ENCODE measurements at places on chromosomes 16 and 17.

GRCh38 chr16:89395150-89396142 lies 94.9 kb downstream of the ANKRD11 start:
- no peak for DNase-seq

DNA sequence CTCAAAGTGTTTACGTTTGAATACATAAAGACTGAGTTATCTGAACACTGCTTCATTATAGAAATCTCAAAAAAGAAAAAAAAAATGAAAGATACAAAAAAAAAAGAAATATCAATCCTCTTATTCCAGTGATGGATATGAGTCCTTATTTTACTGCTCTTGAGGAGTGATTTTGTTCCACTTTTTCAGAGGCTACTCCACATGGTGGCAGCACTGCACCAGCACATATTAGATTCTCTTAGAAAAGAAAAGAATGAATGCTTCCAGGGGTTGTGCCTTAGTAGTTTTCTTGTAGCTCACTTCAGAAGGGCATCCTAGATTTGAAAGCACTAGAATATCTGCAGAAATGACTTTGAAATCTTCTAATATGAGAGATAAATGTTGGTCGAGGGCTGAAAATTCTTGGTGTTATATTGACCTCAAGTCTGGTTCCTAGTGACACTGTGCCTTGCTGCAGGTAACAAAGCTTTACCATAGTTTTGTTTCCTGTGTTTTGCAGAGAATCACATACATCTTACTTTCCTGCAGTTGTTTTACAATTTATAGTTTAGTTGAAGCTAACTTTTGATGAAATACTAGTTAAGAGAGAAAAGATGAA lies 25.9 kb downstream of the AP2B1 start:
- DNase-seq = no peak

GRCh38 chr16:24348545-24349290 lies 92.6 kb downstream of the CACNG3 start:
- DNase-seq = no peak

DNA sequence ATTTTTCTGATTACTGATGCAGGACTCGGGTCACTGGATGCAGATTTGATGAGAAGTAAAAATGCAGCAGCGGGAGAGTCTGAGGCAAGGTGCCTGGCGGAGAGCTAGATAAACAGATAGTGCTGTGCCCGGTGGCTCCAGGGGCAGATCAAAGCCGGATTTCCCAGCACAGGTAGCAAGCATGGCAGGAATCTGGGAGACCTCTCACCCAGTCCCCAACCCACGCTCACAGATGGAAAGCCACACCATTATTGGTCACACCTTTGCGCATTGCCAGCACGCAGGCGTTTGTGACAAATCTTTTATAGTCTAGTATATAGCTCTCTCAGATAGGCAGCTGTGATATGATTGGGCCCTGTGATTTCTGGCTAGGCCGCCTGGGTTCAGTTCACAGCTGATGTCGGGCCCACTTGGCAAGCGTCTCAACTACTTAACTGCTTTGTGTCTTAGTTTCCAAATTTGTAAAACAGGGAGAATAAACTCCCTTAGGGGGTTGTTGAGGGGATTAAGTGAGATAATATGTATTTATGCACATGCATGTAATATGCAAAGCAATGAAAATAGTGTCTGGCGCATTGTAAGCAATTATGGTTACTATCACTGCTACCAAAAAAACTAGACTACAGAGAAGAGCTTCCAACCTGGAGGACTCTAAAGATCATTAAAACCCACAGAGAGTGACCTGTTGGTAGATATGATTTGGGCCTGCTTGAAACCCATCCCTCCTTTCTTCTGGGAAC lies 42.0 kb upstream of the NFAT5 start:
- no peak for DNase-seq

DNA sequence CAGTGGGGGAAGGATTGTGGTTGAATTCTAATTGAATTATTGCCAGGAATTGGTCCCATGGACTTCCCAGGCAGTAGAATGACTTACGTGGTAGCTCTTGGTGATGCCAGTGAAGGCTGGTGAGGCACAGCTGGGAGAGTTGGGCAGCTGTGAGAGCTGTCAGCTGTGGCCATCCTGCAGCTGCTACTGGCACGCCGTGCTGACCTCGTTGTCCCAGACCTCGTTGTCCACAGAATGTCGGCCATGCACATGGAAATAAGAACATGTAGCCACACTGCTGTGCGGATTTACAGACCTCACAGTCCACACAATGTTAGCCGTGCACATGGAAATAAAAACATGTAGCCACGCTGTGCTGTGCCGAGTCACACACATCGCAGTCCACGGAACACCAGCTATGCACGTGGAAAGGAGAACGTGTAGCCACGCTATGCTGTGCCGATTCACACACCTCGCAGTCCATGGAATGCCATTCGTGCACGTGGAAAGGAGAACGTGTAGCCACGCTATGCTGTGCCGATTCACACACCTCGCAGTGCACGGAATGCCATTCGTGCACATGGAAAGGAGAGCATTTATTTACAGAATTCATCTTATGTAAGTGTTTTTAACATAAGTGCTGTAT lies 59.2 kb downstream of the BANP start:
- no peak for DNase-seq

- peak; percentile 85 for DNase-seq
Observed at GRCh38 chr17:7573324-7574080, 5.9 kb upstream of the CD68 start.

- DNase-seq = no peak
Observed at GRCh38 chr17:42804918-42805367, 6.3 kb downstream of the CNTD1 start.

GRCh38 chr16:86142801-86143236 lies 243.9 kb downstream of the IRF8 start:
- DNase-seq = no peak

GRCh38 chr16:75202069-75202590 lies 4.8 kb downstream of the CTRB2 start:
- DNase-seq = no peak

DNA sequence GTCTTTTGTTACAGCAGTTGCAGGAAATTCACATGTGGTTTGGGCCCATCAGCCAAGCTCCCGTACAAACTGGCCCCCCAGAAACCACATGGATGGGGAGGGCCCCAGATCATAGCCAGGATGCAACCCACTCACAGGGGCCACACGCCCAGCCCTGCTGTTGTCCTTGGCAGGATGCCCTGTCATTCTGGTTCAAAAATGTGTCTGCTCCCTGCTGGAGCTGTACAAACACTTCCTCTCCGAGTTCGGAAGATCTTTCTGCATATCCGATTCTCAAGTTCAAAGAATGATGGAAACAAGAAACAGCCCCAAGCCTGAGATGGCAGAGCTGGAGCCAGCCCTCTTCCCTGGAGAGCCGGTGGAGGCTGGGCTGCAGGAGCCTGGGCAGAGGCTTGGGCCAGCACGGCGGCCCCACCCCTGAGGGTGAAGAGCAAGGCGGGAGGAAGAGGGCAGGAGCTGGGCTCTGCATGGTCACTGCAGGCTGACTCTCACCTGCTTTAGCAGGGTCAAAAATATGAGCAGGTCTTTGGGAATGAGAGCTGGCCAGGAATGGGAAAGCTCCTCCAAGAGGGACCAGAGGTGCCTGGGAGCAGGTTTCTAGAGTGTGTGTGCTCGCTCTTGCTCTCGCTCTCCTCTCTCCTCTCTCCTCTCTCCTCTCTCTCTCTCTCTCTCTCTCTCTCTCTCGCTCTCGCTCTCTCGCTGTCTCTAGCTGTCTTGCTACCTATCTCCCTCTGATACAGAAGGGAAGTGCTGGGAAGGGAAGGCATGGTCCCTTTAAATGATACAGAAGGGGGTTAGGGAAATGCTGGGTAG lies 34.7 kb upstream of the ENPP7 start:
- no peak for DNase-seq

DNA sequence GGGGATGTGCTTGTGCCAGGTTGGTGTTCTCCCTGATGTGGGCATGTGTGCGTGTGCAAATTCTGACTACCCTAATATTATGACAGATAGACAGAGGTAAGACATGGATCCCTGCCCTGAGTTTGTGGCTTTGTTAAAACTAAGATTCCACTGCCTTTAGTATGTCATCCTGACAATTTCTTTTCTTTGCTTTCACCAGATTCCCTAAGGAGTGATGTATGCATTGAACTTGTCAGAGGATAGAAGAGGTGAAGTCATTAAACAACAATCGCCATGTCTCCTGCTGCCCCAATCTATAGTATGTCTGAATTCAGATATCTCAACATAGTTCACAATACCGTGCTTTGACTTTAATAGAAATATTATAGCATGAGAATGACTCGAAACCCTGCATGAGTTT lies 137.1 kb upstream of the ELAC2 start:
- DNase-seq = no peak

DNA sequence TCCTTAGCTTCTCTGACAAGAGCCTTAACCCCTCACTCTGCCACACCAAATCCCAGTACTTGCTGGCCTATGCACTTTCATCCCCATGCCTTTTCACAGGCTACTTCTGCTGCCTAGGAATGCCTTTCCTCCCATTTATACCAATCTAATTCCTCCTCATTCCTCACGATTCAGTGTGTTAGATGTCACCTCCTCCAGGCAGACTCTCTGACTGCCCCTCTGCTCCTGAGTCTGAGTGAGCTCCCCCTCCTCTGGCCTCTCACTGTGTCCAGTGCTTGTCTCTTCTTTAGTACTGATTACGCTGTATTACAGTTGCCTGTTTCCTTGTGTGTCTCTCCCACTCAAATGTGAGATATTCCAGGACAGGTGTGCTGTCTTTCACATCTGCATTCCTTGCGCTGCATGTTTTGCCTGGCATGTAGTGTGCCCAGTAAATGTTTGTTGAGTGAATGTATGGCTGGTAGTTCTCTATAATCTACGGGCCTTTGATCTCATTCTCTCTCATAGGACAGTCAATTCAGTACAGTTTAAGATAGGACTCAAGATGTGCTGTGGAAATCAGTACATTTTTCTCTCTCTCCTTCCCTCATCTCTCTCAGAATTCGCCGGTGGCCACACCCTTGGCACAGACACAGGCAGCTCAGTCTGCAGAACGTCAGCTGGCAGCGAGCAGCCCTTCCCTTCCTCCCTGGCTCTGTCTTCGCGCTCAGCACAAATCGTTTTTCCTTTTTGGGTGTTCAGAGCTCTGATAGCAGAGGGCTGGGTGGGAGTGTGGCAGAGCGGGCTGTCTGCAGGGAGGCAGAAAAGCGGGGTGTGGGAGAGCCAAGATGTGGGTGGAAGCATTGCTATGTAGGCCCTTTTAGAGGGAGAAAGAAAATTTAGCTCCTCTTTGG lies 18.5 kb downstream of the ARL4D start:
- DNase-seq = no peak

DNA sequence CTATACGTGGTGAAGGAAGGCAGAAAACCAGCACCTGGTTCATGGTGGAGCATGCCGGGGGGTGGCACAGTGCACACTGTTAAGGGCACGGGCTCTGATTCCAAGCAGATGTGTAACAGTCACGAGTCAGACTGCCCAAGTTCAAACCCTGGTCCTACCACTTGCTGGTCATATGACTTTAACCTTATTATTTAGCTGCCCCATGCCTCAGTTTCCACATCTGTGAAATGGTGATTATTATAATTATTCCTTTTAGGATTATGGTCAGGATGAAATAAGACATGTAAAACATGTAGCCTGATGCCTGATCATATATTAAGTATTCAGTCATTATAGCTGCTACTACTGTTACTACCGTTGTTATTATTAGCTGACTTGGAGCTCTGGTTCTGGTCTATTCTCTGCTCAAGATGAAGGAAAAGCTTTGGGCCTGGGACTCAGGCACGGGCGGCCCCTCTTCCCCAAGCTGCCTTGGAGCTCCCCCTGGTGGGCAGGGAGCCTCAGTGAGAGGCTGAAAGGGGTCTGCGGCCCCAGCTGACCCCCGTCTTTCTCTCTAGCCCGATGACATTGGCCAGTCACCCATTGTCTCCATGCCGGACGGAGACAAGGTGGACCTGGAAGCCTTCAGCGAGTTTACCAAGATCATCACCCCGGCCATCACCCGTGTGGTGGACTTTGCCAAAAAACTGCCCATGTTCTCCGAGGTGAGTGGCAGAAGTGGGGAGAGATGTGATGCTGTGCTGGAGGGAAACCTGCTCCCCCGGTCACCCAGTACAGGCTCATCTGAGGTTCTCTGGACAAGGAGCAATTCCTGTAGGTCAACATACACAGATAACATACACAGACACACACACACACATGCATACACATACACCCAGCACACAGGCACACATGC lies 14.0 kb downstream of the NR1D1 start:
- no peak for DNase-seq

All from activated CD8-positive, alpha-beta memory T cell treated with anti-CD3 and anti-CD28 coated beads for 4 hours (primary cell).